ENCODE measurements at places on chromosomes 5 and 9.

GRCh38 chr5:109516390-109516789 is 106.6 kb upstream of the PJA2 start:
- no peak for DNase-seq

GRCh38 chr9:136024696-136025316 is 63.6 kb upstream of the UBAC1 start:
- no peak for DNase-seq

DNA sequence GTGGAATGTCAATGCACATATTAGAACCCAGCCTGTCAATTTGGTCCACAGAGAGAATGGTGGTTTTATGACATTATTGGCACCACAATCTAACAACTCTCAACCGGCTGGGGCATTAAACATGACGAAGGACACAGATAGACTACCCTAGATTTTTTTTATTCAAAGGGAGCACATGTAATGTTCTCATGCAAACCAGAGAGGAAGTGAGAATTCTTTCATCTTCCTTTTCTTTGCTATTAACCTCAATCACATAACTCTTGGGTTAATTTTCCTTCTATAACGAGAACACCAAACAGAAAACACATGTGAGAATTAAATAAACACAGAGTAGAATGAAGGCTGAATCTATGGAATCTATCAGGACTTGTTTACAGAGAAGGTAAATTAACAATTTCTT is 94.9 kb upstream of the TNC start:
- DNase-seq, result no peak

GRCh38 chr9:134895908-134896833 is 15.6 kb downstream of the FCN2 start:
- no peak for DNase-seq

- no peak for DNase-seq
Observed at GRCh38 chr5:140109759-140110645, 3.9 kb upstream of the PURA start.

GRCh38 chr5:151781201-151781600 is 9.4 kb downstream of the G3BP1 start:
- no peak for DNase-seq

- no peak for DNase-seq
Observed at GRCh38 chr5:55816342-55816741, 34.8 kb upstream of the IL31RA start.

DNA sequence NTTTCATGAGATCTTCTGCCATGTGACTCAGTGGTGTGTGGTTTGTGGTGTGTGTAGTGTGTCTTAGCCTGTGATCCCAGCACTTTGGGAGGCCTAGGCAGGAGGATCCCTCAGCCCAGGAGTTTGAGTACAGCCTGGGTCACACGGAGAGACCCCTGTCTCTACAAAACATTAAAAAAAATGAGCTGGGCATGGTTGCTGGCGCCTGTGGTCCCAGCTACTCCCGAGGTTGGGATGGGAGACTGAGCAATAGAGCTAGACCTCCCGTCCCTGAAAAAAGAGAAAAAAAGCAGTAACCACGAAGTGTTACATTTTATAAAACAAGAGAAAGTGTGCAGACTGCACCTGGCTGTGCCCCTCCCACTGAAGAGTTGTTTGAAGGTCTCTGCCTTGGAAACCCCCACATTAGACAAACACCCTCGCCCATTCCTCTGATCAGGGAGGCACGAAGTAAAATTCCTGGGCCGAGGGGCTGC is 21.2 kb upstream of the RNU6ATAC start:
- peak; percentile 45 for DNase-seq

- no peak for DNase-seq
Observed at GRCh38 chr5:152309926-152310450, 95.1 kb downstream of the NMUR2 start.

DNA sequence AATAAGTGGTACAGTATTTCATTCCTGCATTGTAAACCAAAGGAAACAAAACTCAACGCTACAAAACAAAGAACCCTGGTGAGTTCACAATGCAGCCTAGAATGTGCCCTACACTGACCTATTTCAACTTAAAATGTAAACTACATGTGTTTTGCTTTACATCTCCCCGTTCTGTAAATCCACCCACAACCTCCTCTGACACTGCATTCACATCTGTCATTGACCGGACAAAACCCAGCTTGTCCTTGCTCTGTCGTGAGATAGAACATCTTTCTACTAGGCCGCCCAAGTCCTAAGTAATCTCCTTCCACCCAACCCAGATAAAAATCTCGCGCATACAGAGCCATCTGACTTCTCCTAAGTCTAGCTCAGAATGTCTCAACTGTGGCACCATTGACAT is 6.1 kb upstream of the VLDLR start:
- no peak for DNase-seq

- DNase-seq, result no peak
Observed at GRCh38 chr9:78620303-78620702, 323.4 kb downstream of the PSAT1 start.

- DNase-seq, result no peak
Observed at GRCh38 chr9:93942161-93942560, 13.0 kb downstream of the BARX1 start.

- no peak for DNase-seq
Observed at GRCh38 chr9:389159-389558, 174.5 kb downstream of the DOCK8 start.

DNA sequence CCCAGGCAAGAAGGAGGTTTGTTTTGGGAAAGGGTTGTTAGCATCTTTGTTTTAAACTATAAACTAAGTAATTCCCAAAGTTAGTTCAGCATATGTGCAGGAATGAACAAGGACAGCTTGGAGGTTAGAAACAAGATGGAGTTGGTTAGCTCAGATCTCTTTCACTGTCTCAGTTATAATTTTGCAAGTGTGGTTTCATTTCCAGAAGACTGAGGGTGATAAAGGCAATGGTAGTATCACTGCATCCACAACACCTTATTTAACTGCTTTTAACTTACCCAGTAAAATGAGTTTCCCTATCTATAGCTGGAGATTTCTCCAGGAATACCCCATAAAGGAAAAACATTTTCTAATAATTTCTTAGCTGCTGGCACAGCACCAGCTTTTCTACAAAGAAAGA is 152.7 kb downstream of the AOPEP start:
- no peak for DNase-seq

DNA sequence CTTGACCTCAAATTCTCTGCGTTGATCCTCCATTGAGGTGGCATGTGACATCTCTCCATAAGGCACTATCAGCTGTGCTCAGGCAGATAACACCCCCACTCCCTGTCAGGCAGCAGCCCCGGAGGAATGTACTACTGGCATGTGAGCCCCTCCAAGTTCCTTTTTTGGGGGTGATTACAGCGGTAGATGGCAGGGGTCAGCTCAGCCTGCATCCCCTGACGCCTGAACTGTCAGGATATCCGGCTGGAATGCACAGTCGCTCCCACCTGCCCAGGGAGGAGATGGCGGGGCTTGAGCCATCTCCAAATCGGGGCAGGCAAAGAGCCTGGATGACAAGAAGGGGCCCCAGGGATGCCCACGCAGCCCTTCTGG is 40.8 kb downstream of the FAM78A start:
- no peak for DNase-seq

GRCh38 chr9:5879419-5880181 is 11.1 kb upstream of the MLANA start:
- DNase-seq, result no peak

DNA sequence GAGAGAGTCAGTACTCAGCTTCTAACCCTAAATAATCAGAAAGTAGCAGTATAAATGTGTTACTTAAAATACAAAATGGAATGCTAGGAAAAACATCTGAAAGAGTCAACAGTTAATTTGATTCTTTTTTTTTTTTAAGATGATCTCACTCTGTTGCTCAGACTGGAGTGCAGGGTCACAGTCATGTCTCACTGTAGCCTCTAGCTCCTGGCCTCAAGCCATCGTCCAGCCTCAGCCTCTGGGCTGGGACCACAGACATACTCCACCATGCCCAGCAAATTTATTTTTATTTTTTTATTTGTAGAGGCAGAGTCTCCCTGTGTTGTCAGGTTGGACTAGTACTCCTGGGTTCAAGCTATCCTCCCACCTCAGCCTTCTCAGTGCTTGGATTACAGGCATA is 424.9 kb downstream of the IRX2 start:
- no peak for DNase-seq

- DNase-seq, result no peak
Observed at GRCh38 chr9:138053996-138054752, 176.6 kb downstream of the CACNA1B start.

GRCh38 chr9:75432386-75432785 is 344.1 kb downstream of the OSTF1 start:
- no peak for DNase-seq

DNA sequence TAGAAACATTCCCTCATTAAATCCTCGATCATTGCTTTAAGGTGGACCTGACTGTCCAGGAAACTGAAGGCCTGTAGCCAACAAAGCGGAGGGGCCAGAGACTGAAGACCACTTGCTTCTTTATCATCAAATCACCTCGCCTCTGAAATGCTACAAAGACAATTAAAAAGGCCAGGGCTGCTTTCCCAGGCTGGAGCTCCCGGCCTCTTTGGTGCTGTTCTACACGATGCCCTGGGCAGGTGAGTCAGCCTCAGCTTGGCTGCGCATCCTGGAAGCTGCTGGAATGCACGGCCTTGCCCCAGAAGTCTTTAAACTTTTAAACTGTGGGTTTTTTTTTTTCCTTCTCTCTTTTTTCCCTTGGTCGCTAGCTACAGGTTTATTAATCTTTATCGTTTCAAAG is 46.5 kb downstream of the SH3PXD2B start:
- no peak for DNase-seq

DNA sequence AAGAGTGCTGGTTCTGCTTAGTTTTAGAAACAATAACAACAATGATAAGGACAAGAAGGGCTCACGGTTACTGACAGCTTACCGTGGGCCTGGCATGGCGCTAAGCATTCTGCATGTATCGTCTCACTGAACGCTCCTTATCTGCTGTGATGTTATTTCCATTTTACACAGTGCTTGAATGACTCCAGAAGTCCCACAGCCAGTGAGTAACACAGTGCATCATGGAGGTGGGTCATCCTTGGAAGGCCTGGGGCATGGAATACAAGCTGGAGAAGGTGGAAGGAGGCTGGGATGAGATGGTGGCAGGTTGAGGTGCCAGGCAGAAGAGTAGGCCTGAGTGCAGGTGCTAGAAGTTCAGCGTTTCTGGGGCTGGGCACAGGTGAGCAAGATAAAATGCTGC is 36.5 kb upstream of the FAT2 start:
- no peak for DNase-seq

DNA sequence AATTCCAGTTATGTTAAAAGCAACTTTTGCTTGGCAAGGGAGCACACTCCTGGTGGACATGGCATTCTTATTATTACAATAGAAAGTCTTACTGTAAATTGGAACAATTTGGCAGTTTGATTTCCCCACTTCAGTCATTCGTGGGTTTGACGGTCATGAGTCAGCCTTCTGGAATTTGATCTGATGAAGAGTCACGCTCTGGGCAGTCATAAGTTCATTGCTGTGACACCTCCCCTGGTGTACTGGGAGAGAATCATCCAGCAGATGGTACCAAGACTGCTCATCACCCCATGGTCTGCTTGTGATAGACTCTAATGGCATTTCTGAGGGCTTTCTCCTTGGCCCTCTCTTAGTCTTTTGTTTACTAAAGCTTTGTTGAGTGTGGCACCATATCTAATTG is 53.8 kb downstream of the GLRA1 start:
- no peak for DNase-seq

GRCh38 chr9:93508207-93508606 is 54.8 kb upstream of the FAM120AOS start:
- no peak for DNase-seq

GRCh38 chr9:78595200-78595945 is 298.4 kb downstream of the PSAT1 start:
- DNase-seq, result no peak

GRCh38 chr5:132987531-132988408 is 24.3 kb upstream of the AFF4 start:
- DNase-seq, result no peak

DNA sequence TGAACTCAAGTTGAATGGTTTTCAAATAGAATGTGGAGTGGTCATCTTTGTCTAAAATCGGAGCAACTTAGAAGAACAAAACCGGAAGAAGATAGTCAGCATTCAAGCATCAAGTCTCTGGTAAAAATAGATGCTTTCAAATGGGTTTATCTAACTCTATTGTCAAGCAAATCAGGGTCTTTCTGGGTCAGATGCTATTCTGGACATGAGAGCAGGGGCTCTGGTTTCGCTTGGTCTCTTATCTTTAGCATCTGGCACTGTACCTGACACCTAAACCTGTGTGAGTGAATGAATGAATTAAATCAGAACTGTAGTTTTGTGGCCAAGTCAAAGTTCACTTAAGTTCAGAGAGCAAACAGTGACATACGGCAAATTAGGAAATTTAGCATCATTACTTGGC is 173.5 kb downstream of the SLIT3 start:
- DNase-seq, result no peak

DNA sequence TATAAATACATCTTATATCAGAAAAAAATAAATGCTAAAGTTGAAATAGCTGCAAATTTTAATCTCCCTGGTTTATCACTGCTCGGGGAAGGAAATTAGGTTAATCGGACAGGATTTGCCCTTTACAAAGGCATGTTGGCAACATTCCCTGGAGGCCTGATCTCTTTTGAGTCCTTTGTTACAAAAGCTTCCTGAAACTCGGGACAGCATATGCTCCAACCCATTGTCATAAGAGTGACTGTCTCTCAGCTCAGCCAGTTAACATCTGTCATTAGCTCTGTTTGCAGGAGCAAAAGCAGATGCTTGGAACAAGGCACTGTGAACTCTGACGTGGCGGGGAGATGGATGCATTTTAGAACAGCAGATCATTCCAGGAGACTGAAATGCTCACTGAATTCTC is 80.6 kb downstream of the MYO10 start:
- no peak for DNase-seq

DNA sequence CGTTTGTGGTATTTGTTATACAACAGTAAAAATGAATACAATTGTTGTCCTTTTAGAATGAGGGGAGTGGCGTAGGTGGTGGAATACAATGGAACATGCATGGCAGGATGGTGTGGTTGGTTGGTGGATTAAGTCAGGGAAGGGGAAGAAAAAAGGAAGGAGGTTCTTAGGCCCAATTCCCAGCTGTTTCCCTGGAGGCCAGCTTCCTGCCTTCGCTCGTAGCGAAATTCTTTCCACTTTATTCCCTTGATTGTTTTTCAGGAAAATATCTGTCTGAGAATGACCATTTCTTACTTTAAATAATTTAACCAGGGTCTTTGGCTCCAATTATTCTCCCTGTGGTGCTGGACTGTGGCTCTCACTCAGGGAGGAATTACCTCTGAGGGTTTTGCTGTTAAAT is 24.1 kb upstream of the DMAC1 start:
- no peak for DNase-seq

DNA sequence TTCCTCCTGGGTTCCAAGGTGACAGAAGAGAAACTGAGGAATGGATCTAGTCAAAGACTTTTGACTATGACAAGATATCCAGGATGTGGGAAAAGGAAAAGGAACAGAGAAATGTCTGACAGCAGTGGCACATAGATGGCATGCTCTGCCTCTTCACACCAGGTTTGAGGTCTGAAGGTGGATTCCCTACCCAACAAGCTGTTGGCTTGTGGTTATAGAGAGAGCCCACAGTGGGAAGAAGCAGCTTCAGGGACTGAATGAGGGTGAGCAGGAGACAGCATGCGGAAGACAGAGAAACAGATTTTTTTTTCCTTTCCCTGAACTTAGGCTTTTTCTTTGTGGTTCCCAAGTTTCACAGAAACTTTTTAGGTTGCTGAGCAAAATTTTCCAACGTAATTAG is 20.6 kb downstream of the IFNW1 start:
- DNase-seq, result peak; percentile 35

GRCh38 chr5:33850100-33850594 is 41.6 kb downstream of the ADAMTS12 start:
- peak; percentile 74 for DNase-seq

- no peak for DNase-seq
Observed at GRCh38 chr5:6710551-6711318, 2.5 kb upstream of the TENT4A start.

Measured in stimulated activated naive CD8-positive, alpha-beta T cell treated with anti-CD3 and anti-CD28 coated beads, Interleukin-15, amount 100 ng/mL, for 72 hours (primary cell).